ENCODE measurements at places on chromosomes 11 and 22.

GRCh38 chr11:10480026-10480425, 25.0 kb downstream of the AMPD3 start:
- no peak for DNase-seq

- DNase-seq: no peak
These were observed 38.0 kb downstream of the MYH9 start for GRCh38 chr22:36349726-36350125.

DNA sequence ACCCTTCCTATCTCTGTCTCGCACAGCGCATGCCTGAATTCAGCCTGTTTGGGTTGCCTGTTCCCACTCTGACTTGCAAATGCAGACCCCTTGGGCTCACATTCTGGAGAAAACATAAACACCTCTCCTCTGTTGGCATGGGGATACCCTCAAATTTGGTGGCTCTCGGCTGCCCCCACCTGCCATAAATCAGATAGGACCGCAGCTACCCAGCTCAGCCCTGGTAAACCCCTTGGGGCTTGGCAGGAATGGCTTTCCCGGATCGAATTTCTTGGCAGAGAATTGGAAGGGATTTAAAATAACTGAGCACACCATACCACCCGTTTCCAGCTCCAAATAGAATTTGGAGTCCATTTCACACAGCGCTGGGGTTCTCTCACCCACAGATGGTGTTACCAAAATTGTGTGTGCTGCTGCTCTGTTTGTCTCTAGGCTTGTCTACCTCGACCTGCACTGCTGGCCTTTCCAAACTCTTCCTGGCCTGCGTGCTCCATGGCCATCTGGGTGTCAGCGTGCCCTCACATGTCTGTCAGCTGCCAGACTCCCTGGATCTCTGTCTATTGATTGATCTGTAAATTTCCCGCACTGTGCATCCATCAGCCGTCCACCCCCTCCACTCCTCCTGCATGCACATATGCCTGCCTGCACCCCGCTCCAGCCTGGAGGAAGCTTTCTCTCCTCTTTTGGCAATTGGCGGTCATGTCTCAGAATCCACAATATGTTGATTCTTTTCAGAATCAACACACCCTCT, 134.0 kb downstream of the NTM start:
- no peak for DNase-seq

DNA sequence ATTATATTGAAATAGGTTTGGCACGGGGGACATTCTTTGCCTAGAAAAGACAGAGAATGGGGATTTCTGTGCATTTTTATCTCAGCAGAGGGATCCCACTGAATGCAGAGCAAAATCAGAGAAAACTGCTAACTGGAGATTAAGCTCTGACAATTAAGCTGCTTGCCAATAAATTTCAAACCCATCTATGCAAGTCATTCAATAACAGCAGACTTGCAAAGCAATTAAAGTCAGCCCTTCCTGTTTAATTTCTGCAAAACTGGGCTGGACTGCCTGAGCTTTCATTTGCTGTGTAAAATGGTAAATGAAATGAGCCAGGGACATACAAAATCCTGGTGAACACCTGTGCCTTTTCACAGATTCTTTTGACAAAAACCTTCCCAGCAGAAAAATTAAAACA, 1273.9 kb upstream of the CNTN5 start:
- no peak for DNase-seq

- no peak for DNase-seq
These were observed 20.7 kb upstream of the SMCO4 start for GRCh38 chr11:93563857-93564256.

GRCh38 chr11:73989156-73989555, 6.5 kb upstream of the UCP2 start:
- DNase-seq: no peak

GRCh38 chr22:22721681-22722354, 77.4 kb downstream of the GGTLC2 start:
- DNase-seq: no peak

GRCh38 chr11:2205981-2206690, 34.5 kb upstream of the TH start:
- DNase-seq: peak; percentile 35

GRCh38 chr11:117972044-117972443, 14.2 kb upstream of the IL10RA start:
- peak; percentile 30 for DNase-seq

Data from ureter (tissue), 1 donor.